Epithelial cell of alveolus of lung (primary cell): ENCODE measurements at places on chromosomes 6 and 20. TPM values are rescaled to one million over a fixed set of nuclear protein-coding genes. Genes with fewer than 3 reads are reported as not detected.

Gene DYNLT2
- 1.0 TPM in 1 of 2 replicates, not detected in the other for total RNA-seq

Gene MMP24
- total RNA-seq: 1.8 TPM in 1 of 2 replicates, not detected in the other

Gene LY6G6C
- not detected in 2 replicates for total RNA-seq

Gene WFDC5
- total RNA-seq: not detected in 2 replicates

Gene GPX5
- total RNA-seq: not detected in 2 replicates
